ENCODE measurements at places on chromosomes 12 and 14.

- no peak for DNase-seq
Measured at GRCh38 chr12:13339538-13339937, 143.0 kb downstream of the EMP1 start.

DNA sequence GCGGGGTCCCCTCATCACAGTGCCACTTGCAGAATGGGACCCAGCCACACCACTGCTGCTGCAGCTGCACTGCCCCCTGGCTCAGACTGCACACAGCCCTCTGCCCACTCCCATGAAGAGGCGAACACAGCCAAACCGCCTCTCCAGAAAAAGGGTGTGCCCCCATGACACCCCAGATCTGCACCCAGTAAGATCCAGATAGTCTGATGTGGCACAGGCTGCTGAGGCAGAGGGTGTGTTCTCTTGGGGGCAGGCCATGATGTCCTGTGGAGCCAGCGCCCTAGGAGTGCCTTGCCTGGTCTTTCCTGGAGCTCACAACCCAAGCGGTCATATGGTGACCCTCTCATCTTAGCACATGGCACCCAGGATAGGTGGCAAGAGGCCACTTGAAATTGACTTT is 44.4 kb downstream of the SLC8B1 start:
- no peak for DNase-seq

GRCh38 chr14:100581228-100582145 is 5.7 kb downstream of the BEGAIN start:
- DNase-seq, result no peak

DNA sequence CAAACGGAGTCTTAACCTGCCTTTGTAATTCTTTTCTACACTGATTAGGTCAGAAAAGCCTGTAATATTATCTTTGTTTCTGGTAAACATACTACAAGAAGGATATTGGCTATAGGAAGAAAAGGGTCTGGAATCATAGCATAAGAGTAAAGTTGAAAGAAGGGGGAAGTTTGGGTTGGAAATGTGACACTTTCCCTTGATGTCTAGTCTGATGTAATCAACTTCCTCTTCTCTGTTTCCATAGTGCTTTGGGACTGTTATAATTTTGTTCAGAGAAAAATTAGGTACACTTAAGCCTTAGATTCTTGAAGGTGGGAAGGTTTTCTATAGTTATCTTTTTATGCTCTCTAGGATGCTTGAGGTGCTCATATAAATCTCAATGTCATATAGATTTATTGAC is 322.2 kb downstream of the AEBP2 start:
- DNase-seq, result no peak

- DNase-seq, result no peak
Measured at GRCh38 chr12:128660532-128661225, 163.1 kb downstream of the SLC15A4 start.

DNA sequence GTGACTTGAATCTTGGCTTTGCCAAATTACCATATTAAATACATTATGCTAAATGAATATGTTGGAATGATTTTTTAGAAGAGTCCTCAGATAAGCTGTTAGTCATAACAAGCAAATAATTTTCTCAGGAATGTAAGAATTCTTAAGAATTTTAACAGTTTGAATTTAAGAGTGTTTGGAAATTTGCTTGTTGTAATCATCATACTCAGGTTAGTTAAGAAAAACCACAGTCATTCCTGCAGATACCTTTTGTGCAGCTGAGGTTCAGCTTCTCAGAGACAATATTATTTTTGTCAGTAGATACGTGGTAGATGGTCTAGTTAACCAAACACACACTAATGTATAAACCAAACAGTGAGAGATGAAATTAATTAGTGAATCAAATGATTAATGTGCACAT is 8.9 kb downstream of the WNK1 start:
- DNase-seq, result no peak

Measured in HuH-7.5 (cell line).